Astrocyte of the hippocampus (primary cell): ENCODE measurements at places on chromosomes 13 and 19.
A peak's percentile ranks its signal among the peaks of the same experiment; 100 is the strongest.

GRCh38 chr13:19567820-19568534, 6.6 kb upstream of the TPTE2 start:
- no peak for DNase-seq

- peak; percentile 61 for DNase-seq
Measured at GRCh38 chr19:46192992-46193650, 36.4 kb upstream of the IGFL1 start.

- DNase-seq: no peak
Measured at GRCh38 chr19:44954278-44954648, 917 bp upstream of the CLPTM1 start.

GRCh38 chr13:99865420-99865930, 106.1 kb downstream of the ZIC5 start:
- no peak for DNase-seq

- DNase-seq: peak; percentile 25
Measured at GRCh38 chr19:9431475-9431874, 3.9 kb downstream of the ZNF266 start.

DNA sequence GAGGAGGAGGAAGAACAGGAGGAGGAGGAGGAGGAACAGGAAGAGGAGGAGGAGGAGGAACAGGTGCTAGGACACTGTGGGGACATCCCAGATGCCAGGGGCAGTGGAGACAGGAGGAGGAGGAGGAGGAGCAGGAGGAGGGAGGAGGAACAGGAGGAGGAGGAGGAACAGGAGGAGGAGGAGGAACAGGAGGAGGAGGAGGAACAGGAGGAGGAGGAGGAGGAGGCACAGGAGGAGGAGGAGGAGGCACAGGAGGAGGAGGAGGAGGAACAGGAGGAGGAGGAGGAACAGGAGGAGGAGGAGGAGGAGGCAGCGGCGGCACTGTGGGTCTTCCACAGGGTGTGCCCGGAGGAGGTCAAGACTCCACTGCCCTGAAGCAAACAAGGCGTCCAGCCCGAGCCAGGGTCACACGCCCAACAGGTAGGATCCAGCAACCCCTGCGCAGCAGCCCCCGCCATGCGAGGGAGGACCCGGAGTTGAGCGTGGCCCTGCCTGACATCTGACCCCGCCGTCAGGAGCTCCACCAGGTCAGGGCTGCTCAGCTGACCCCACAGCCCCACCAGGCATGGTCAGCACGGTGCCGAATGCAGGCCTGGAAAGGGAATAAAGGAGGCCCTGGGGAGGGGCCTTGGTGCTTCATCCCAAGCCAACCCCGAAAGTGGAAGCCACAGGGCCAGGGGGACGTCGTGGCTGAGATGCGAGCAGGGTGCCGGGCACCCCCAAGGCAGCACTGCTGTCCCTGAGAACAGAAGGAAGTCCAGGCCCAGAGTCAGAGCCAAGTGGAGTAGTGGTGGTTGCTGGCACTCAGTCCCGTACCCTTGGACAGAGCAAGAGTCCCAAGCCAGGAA, 9.2 kb downstream of the SBNO2 start:
- no peak for DNase-seq

DNA sequence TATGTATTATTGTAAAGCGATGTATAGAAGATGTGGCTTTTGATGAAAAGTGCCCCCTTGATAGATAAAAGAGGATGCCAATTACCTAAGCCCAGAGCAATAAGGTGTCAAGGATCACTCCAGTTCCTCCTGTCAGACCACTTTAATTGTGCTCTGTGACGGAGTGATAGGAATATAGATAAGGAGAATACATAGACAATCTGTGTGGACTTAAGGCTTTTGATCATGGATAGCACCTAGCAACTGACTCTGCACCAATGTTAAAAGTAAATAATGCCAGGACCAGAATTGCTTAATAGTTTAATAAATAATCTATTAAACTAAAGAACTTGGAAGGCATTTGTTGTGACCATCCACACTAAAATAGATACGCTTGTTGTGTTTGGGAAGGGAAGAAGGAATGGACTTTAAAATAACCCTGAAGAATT, 390.7 kb upstream of the ARGLU1 start:
- DNase-seq: no peak

DNA sequence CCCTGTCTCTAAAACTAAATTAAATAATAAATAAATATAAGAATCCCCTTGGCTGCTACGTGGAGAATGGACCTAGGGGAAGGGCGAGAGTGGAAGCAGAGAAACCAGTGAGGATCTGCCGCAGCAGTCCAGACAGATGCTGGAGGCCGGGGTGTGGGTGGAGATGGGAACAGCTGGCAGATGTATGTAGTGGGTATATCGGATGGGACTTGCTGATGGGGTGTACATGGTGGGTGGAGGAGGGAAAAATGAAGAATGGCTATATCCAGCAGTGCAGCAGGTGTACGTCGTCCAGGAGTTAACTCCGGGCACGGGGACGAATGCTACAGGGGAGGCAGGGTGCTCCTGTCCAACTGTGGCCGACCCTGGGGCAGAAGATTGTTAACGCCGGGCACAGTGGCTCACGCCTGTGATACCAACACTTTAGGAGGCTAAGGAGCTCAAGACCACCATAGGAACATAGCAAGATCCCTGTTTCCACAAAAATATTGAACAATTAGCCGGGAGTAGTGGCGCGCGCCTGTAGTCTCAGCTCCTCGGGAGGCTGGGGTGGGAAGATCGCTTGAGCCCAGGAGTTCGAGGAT, 654 bp downstream of the CEP89 start:
- DNase-seq: peak; percentile 2

DNA sequence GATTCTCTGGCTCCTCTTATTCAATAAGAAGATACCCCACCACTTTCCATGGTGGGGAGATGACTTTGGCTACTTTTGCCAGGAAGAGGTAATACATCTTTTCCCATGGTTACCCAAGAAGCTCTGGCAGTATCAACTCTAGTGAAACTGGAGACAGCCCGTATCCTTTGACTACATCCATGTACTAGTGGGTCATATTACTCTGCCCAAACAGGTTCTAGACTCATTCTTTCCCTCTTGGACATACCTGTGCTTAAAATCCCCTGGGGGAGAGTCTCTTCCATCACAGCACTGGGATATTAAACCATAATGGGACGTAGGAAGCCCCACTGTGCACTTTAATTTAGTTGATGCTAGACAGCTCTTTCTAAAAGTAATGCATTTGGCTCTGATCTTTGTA, 144.7 kb upstream of the KLF12 start:
- DNase-seq: no peak

DNA sequence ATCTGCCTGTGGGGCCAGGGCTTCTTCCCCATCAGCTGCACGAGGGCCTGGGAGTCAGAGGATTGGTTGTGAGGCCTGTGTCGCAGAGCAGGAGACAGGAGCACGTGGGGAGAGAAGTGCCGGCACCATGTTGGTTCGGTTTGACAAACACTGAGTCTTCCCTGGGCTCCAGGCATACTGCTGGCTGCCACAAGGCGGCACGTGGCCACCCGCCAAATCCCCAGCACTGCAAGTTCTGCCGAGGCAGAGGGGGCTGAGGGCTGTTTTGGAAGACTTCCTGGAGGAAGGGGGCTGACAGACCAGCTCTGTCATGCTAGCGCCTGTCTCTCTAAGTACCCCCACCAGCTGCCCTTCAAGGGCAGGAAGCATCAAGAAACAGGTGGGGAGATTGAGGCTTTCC, 9.5 kb downstream of the SHANK1 start:
- no peak for DNase-seq
